ENCODE measurements at places on chromosomes 6 and 20. TPM values are rescaled to one million over a fixed set of nuclear protein-coding genes. Genes with fewer than 3 reads are reported as not detected.

- H3K36me3 ChIP-seq, result no peaks in the 10 kb centered on the region
- H3K4me1 ChIP-seq, result no peaks in the 10 kb centered on the region
- no peak for DNase-seq
Observed at GRCh38 chr20:39311851-39312506, 349.8 kb downstream of the DHX35 start.

DNA sequence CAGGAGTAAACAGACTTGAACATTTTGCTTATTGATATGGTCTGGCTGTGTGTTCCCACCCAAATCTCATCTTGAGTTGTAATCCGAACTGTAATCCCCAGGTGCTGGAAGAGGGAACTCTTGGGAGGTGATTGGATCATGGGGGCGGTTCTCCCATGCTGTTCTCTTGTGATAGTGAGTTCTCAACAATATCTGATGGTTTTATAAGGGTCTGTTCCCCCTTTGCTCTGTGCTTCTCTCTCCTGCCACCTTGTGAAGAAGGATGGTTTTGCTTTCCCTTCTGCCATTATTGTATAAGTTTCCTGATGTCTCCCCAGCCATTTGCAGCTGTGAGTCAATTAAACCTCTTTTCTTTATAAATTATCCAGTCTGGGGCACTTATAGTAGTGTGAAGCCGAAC lies 40.0 kb downstream of the MYLIP start:
- no peak overlapping the region for H3K4me3 ChIP-seq
- no peak for DNase-seq
- H3K36me3 ChIP-seq, result peaks cover 2% of the 10 kb centered on the region
- H3K27me3 ChIP-seq, result peaks cover 26% of the 10 kb centered on the region
- H3K27ac ChIP-seq, result no peak overlapping the region

DNA sequence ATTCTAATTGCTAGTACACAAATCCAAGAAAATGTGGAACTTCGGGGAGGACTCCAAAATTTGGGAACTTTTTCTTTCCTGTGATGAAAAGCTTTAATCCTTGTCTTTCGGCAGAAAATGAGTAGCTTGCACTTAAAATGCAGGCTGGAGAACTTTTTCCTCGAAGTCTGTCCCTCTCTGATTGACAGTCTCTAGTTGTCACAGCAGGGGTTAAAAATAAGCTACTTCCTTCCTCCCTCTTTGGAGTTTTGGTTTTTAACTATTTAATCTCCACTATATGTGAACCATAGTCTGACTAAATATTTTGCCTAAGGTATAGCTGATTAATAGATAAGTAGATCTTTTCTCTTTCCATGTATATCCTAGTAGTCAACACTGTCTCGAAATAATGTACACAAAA lies 66.8 kb upstream of the MBOAT1 start:
- H3K36me3 ChIP-seq, result peaks cover 4% of the 10 kb centered on the region
- DNase-seq, result no peak
- no peak overlapping the region for H3K27ac ChIP-seq
- no peaks in the 10 kb centered on the region for H3K4me1 ChIP-seq
- peaks cover 55% of the 10 kb centered on the region for H3K27me3 ChIP-seq

GRCh38 chr6:13261464-13261994 lies 66.8 kb downstream of the TBC1D7 start:
- no peaks in the 10 kb centered on the region for H3K27me3 ChIP-seq
- H3K4me3 ChIP-seq, result no peak overlapping the region
- peak; percentile 10 for DNase-seq
- H3K4me1 ChIP-seq, result peaks cover 3% of the 10 kb centered on the region
- H3K36me3 ChIP-seq, result no peaks in the 10 kb centered on the region
- no peak overlapping the region for H3K27ac ChIP-seq

- H3K27me3 ChIP-seq, result no peaks in the 10 kb centered on the region
- H3K27ac ChIP-seq, result no peak overlapping the region
- peaks cover 54% of the 10 kb centered on the region for H3K4me1 ChIP-seq
- DNase-seq, result no peak
- no peak overlapping the region for H3K4me3 ChIP-seq
Observed at GRCh38 chr6:2772840-2773239, 7.6 kb downstream of the WRNIP1 start.

- no peak overlapping the region for H3K27ac ChIP-seq
- H3K4me3 ChIP-seq, result no peak overlapping the region
- H3K27me3 ChIP-seq, result peaks cover 35% of the 10 kb centered on the region
- H3K36me3 ChIP-seq, result no peaks in the 10 kb centered on the region
Observed at GRCh38 chr20:57904314-57905105, 194.7 kb upstream of the PMEPA1 start.

The MGME1 gene
- 36.8 TPM for total RNA-seq

The FRS3 gene
- total RNA-seq, result 4.6 TPM
